ENCODE measurements at places on chromosomes 16 and 17.
A peak's percentile ranks its signal among the peaks of the same experiment; 100 is the strongest.

GRCh38 chr17:83116783-83117555 is 37.6 kb downstream of the METRNL start:
- no peak for DNase-seq

- DNase-seq: no peak
Measured at GRCh38 chr16:21590796-21591195, 8.6 kb upstream of the METTL9 start.

- no peak for DNase-seq
Measured at GRCh38 chr17:42329025-42329976, 41.0 kb downstream of the STAT5A start.

DNA sequence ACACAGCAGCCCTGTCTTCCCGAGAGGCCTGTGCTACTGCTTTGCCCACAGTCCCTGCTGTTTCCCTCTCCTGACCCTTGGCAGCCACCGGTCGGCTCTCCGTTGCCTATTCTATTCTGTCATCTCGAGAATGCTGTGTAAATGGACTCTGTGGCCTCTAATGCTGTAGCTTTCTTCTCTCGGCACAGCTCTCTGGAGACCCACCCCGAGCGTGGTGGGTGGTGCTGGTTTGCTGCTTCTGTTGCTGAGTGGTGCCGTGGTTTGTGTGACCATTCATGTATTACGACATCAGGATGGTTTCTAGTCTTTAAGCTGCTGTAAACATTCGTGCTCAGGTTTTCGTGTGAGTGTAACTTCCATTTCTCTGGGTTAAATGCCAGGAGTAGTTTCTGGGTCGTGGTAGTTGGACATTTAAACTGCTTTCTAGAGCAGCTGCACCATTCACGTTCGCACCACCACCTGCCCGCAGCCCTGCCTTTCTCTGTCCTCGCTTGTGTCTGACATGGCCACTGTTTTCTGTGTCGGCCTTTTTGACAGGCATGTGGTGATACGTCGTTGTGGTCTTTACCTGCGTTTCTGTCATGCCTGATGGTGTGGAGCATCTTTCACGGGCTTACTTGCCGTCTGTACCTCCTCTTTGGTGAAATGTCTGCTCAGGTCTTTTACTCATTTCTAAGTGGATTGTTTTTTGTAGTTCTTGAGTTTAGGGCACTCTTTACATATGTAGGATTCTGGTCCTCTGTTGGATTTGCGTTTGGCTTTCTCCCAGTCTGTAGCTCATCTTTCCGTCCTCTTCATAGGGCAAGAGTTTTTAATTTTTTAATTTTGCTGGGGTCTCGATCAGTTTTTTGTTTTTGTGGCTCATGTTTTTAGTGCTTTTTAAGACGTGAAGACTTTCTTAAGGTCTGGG is 47.7 kb upstream of the ZNF750 start:
- no peak for DNase-seq

- no peak for DNase-seq
Measured at GRCh38 chr16:11093572-11094074, 149.3 kb downstream of the CLEC16A start.

- no peak for DNase-seq
Measured at GRCh38 chr16:22721511-22722100, 92.4 kb upstream of the HS3ST2 start.

DNA sequence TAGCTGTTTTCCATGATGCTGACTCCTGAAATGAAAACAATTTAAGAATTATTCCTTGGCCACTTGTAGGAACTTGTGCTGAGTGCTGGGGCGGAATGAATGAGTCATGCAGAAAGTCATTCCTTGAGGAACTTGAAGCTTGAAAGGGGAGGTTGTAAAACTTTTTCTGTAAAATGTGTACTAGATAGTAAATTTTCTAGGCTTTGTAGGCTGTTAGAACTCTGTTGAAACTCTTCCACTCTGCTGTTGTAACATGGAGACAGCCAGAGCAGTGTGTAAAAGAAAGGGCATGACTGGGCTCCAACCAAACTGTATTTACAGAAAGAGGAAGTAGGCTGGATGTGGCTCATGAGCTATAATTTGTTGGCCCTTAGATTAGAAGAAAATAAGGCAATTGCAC is 46.1 kb downstream of the ABCA8 start:
- no peak for DNase-seq

DNA sequence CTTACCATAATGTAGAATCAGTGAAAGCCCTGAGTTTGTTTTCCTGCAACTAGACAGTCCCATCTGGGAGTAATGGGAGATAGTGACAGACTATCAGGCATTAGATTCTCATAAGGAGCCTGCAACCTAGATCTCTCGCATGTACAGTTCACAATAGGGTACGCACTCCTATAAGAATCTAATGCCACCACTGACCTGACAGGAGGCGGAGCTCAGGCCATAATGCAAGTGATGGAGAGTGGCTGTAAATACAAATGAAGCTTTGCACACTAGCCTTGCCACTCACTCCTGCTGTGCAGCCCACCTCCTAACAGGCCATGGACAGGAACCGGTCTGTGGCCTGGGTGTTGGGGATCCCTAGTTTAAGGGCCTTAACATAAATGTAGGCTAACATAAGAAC is 21.4 kb downstream of the THUMPD1 start:
- DNase-seq: no peak

DNA sequence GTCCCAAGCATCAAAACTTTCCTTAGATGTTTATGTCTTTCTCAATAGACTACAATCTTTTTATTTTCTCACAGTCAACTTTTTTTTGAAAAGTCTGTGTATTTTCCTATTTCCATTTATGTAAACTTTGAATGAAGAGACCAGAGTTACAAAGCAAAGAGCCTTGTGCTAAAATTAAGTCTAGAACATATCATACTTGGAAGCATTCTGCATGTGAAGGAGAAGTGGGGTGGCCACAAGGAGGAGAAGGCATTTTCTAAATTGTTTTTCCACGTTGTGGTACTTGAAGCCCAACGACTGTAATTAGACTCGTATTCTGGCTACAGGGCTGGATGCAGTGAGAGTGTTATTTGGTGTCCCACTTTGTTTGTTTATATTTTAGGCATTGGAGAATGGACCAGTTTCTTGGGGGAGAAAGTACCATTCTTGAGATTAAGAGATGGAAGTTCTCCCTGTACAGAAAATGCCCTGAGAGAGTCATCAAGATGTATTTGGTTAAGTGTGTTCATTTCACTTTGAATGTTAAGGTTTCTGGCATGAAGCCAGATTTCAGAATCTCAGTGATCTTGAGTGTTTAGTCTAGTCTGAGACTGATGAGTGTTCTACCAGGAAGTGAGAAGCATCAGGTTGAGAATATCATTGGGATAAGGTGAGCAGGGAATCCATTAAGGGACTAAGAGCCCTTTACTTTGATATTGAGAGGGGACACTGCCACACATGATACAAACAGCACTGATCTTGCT is 71.6 kb downstream of the MAP2K6 start:
- no peak for DNase-seq

DNA sequence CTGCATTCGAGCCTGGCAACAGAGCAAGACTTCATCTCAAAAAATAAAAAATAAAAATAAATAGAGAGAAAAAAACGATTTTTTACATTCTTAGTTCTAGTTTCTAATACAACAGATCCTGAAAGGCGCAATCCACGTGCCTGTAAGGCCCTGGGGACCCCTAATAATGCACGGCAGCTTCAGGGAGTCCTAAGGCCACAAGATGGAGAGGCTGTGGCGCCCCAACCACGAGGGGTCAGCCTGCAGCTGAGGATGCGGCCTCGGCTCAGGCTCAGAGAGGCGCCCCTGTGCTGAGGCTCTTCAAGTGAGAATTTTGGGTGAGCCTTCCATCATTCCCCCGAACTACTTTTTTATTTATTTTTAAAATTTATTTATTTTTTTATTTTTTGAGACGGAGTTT is 10.9 kb downstream of the P4HB start:
- no peak for DNase-seq

DNA sequence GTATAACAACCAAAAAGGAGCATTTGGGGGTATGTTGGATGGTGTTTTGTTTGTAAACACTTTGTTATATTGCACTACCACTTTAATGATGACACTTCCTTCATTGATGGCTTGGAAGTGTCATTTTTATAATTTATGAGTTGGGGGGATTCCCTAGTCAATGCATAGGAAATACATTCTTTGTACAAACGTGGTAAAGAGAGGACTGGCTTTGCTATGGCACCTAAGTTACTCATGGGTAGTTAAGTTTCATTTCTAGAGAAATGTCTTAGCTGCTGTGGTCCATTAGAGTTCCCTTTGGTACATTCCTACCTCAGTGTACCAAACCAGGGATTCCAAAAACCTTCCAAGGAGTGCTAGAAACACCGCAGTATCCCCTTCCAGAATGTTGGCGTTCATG is 63.7 kb upstream of the CMIP start:
- no peak for DNase-seq

DNA sequence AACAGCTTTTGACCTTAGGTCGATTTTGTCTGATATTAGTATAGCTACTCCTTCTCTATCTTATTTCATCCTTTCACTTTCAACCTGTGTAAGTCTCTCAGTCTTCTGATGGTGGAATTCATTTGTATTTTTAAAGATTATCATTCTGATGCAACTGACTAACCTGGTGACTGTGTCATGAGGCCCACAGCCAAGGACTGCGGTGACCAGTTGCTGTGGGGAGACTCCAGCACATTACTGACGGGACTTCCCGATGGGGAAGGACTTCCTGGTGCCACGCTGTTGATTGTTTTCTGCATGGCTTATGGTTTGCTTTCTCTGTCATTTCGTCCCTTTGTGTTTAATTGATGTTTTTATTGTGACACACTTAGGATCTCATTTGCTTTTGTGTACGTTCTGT is 34.2 kb downstream of the RMI2 start:
- DNase-seq: no peak

- DNase-seq: no peak
Measured at GRCh38 chr17:41768682-41769288, 17.7 kb downstream of the JUP start.

DNA sequence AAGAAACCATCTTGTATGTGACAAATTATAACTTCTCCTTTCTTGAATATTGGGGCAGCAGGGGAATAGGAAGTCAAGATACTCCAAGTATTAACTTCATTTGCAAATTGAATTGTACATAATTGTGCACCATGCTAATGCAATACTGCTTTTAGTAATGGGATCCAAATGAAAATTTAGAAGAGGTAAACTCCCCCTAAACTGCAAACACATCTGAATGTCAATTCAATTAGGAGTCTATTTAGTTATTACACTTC is 4.5 kb downstream of the STAT5B start:
- DNase-seq: no peak

DNA sequence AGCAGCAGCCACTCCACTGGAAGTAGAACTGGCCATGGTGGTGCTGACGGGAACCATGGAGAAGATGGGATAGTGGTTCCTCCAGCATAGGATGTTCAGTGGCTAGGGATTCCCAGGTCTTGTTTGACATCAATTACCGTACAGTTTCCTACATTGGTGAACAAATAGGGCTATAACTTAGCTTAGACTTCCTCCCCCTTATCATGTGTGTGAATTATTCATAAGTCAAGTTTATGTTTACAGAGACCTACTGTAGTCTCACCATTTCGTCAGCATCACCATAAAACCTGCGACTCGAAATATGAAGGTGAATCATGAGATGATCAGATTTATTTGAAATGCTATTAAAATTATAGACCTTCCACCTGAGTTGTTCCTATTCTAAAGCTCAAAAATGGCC is 1.2 kb downstream of the KRTAP2-3 start:
- no peak for DNase-seq

GRCh38 chr17:29138971-29139691 is 41.1 kb downstream of the MYO18A start:
- no peak for DNase-seq

GRCh38 chr16:74257061-74257460 is 39.6 kb upstream of the PSMD7 start:
- no peak for DNase-seq

GRCh38 chr16:12170103-12171040 is 193.8 kb downstream of the SNX29 start:
- no peak for DNase-seq

GRCh38 chr17:79162012-79162963 is 87.7 kb downstream of the ENGASE start:
- DNase-seq: no peak

GRCh38 chr17:82291582-82292250 is 18.2 kb upstream of the CSNK1D start:
- no peak for DNase-seq

GRCh38 chr17:29252101-29252791 is 5.6 kb downstream of the CRYBA1 start:
- no peak for DNase-seq

GRCh38 chr16:8812162-8812843 is 14.7 kb downstream of the PMM2 start:
- no peak for DNase-seq

GRCh38 chr16:67471758-67472384 is 9.1 kb downstream of the ATP6V0D1 start:
- DNase-seq: no peak

- DNase-seq: no peak
Measured at GRCh38 chr16:76199681-76200220, 77.5 kb upstream of the CNTNAP4 start.

- DNase-seq: no peak
Measured at GRCh38 chr17:8695916-8696415, 48.7 kb downstream of the CCDC42 start.

- DNase-seq: no peak
Measured at GRCh38 chr16:65834688-65835087, 531.8 kb upstream of the CDH5 start.

- DNase-seq: peak; percentile 13
Measured at GRCh38 chr17:19867079-19867328, 732 bp downstream of the ULK2 start.

GRCh38 chr17:76796081-76796480 is 58.2 kb downstream of the MFSD11 start:
- DNase-seq: no peak

- no peak for DNase-seq
Measured at GRCh38 chr17:66542129-66542966, 239.9 kb downstream of the PRKCA start.

DNA sequence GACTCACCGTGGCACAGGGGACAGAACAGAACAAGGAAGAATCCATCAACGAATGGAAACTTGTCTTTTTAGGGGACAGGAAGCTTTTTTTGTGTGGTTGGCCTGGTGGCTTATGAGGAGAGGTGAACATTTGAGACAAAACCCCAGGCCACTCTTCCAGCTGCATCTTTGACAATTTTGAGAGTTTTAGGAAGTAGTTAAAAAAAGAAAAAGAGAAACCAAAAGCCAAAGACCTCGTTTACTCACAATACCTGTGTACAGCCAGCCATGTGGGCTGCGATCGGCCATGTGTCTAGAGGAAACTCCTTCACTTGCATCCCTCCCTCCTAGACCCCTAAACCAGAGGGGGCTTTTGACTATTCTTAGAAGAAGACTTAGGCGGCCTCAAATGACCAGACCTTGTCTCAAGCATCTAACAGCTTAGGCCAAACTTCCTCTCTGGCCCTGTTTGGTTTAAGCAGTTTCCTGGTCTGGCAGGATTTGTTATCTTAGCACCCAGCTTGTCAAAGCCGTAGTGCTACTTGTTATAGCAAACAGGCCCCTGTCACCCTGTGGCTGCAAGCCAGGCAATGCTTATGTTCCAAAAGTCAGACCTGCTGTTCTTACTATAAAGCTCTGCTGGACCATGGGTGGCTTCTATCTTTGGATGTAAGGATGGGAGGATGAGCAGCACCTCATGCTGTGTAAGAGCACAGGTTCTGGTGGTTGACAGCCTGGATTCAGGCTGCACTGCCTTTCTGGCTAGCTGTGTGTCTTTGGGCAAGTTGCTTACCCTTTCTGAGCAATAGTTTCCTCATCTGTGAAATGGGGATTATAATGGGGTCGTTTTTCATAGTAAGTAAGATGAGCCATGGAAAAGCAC is 17.7 kb downstream of the KSR1 start:
- DNase-seq: peak; percentile 80

- DNase-seq: no peak
Measured at GRCh38 chr17:71948703-71949422, 172.0 kb upstream of the SOX9 start.
